Kidney tubule cell (primary cell): ENCODE measurements at places on chromosomes 7 and 10.

DNA sequence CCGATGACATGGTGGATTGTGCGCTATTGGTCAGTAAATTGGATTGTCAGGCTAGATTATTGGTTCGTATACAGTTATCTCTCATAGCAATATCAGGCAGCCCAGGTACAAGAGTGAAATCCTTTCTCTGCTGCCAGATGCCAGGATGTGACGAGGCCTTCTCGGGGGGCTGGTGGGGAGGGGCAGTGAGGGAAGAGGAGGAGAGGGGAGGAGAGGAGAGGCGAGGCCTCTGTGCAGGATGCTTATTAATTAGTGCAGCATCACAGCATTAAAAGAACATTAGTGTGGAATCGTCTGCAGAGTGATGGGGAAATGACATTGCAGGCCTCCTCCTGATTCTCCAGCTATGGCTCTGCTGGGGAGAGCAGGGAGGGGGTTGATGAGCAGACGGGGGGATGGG lies 30.5 kb upstream of the SLF2 start:
- no peak for DNase-seq

DNA sequence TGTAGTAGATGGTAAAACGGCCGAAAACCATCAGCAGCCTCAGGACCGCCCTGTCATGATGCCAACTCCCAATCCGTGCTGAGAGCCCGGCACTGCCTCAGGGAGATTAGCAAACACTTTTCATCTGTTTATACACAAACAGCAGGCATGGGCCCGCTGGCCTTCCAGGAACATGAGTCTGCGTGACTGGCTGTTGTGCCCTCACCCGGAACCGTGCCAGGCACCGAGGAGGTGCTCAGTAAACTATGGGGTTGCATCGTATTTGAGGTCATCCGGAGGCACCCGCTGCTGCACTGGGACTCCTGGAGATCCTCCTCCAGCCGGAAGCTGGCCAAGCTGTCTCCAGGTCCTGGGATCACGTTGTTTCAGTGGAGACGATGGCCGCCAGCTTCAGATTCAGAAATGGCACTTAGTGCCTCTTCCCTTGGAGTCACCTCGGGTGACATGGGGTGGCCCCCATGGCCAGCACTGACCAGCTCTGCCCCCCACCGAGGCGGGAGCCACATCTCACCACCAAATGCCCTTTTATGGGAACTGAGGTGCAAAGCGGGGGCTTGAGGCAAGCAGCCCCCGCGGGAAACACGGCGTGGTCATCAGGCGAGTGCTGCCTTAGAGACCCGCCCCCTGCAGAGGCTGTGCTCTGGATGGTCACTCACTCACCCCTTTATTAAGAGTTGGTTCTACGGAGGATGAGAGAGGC lies 585.9 kb downstream of the PTPRN2 start:
- DNase-seq, result no peak

- no peak for DNase-seq
Measured at GRCh38 chr10:104515678-104516199, 125.4 kb upstream of the SORCS3 start.

- no peak for DNase-seq
Measured at GRCh38 chr10:124002391-124003069, 90.9 kb downstream of the CHST15 start.

- DNase-seq, result no peak
Measured at GRCh38 chr7:150447966-150448788, 2.3 kb upstream of the GIMAP8 start.

DNA sequence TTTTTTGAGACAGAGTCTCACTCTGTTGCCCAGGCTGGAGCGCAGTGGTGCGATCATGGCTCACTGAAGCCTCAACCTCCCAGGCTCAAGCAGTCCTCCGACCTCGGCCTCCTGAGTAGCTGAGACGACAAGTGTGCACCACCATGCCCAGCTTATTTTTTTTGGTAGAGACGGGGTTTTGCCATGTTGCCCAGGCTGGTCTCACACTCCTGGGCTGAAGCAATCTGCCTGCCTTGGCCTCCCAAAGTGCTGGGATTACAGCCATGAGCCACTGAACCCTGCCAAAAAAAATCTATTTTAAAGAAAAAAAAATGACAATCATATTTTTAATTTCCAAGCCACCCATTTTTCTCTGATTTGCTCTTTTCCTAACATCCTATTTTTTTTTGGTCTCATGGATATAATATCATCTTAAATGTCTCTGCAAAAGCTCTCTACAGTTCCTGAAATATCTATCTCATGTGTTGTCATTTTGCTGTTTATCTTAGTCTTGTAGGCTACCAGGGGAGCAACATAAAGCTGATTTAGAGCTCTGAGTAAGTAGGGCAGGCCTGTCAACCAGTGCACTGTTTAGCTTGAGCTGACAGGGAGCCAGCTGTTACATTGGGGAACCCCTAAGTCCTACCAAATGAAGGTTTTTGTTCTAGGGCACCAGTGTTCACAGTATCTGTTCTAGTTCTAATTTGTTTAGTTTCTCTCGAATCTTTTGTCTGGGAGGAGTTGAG lies 29.9 kb upstream of the HBP1 start:
- no peak for DNase-seq

- DNase-seq, result no peak
Measured at GRCh38 chr10:9885761-9886160, 1131.9 kb upstream of the CELF2 start.

DNA sequence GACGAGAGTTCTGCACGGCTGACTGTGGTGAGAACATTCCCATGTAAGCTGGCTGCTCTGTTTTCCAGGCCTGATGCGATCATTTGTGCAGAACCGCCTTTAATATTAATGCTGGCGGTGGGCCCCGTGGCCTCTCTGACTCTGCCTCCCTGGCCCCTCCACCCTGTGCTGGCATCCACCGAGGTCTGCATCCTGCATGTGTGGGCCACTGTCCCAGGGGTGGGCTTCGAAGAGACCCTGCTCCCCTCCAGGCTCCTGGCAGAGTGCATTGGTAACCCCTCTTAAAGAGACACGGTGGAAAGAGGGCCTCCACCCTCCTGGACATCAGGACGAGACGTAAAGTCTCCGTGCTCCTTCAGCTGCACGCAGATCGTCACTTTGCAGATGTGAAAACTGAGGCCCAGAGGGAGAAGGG lies 67.3 kb upstream of the FAM20C start:
- no peak for DNase-seq

DNA sequence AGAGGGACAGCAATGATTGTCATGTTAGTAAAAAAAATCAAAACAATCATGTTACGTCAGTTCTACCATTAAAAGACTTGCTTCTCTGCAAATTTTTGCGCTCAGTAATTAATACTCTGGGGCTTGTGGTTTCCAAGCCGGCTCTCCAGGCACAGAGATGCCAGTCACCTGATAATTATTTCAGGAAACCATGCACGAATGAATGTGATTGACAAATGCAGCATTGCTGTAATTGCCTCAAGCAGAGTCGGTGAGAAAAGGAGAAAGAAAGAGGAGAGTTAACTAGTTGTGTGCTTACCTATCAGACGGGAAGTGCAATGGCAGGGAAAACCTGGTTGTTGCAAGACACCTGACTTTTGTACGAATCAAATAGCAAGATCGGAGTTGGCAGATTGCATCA lies 609.8 kb upstream of the MKI67 start:
- DNase-seq, result no peak

DNA sequence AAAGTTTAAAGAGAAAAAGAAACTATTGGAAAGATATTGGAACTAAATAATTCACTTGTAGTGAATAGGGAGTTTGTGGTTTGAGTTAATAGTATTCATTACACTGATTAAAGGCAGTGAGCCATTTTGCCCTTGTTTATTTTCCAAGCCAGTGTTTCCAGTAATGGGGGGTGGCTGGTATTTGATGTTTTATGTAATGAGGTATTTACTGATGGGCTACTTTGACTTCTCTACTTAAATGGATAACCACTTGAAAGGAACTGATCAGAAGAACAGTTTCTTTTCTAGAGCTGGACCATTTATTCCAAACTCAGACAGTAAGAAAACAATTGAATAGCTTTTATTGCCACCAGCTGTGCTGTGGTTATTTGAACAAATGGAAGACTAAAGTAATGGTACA lies 227.0 kb upstream of the HDAC9 start:
- DNase-seq, result no peak

DNA sequence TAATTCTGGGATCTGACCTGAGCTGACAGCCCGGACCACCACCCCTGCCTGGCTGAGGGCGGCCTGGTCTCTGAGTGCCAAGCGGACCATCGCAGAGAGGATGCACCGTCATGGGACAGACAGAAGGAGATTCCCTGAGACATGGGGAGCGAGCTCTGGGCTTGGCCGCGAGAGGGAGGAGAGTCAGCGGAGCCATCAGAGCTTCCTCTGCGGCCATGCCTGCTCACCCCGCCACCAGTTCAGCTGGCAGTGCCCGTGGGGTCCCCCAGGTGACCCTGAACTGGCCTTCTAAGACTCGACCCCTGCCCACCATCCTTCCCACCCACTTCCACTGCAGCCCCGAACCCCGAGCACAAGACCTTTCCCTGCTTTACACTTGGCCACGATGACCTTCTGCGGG lies 152.8 kb downstream of the TCERG1L start:
- no peak for DNase-seq

DNA sequence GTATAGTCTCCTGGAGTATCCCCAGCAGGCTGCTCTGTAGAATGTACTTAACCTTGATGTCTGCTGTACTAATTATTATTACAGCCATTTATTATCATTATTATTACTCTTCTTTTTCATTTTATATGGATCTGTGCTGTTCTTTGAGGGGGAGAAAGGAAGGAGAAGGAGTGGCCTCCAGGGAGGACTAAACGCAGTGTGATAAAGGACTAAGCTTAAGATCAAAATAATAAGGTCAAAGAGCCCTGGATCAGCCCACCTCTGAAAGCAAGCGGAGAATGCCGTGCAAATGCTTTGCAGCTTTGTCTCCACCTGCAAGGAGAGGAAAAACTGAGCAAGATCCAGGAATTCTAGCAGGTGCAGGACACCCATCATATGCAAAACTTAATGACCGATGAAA lies 65.3 kb downstream of the RELN start:
- DNase-seq, result no peak

DNA sequence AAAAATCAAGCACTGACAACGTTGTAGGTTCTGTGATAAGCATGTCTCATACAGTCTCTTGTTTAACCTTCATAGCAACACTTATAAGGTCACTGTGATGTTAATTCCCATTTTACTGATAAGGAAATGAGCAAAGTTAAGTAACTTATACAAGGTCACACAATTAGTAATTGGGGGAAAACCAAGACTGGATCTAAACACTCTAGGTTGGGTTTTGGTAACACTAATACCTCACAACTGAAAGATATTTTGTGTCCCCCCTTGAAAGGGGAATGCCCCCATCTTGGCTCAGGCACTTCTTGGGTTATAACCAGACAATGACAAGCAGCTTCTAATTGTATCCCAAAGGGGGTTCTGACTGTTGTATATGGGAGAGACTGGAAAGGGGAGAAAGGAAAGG lies 36.0 kb upstream of the ABCB4 start:
- DNase-seq, result no peak

GRCh38 chr10:98312822-98313221 lies 44.8 kb upstream of the LOXL4 start:
- no peak for DNase-seq

GRCh38 chr10:88546497-88546896 lies 36.6 kb downstream of the RNLS start:
- DNase-seq, result no peak

DNA sequence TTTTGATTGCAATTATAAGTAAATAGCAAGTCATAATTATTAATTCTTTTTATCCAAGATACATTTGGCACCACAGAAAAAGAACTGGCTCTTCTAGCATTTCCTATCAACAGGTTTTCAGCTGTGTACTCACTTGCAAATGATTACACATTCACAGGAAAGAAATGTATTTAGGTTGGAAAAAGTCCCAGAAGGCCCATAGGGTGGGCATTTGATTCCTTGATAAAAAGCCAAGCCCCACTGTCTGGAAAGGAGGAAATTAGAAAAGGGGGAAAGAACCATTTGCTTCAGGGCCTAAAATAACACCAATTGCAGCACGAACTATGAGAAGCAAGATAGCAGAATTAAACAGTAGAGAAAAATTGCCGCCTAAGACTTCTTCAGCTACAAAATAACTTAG lies 80.8 kb upstream of the COL1A2 start:
- no peak for DNase-seq

- no peak for DNase-seq
Measured at GRCh38 chr10:101061624-101062231, at the start of gene KAZALD1. Gene KAZALD1, plus strand, starts transcription at chr10:101061989. Its CDS starts 604 bp downstream, at chr10:101062593.

- no peak for DNase-seq
Measured at GRCh38 chr10:12832096-12832495, 169.4 kb downstream of the CCDC3 start.

DNA sequence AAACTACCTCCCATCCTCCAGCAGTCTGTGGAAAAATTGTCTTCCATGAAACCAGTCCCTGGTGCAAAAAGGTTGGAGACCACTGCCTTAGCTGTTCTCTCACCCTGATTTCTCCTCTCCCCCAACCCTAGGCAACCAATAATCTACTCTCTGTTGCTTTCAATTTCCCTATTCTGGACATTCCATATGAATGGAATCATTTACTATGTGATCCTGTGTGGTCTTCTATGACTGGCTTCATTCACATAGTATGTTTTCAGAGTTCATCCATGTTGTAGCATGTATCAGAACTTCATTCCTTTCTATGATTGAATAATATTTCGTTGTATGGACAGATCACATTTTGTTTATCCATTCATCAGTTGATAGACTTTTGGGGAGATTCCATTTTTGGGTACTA lies 38.3 kb upstream of the DLG5 start:
- DNase-seq, result no peak

- DNase-seq, result peak; percentile 39
Measured at GRCh38 chr10:60821656-60822055, 43.4 kb downstream of the CDK1 start.

GRCh38 chr10:70265032-70265689 lies 18.6 kb downstream of the NPFFR1 start:
- DNase-seq, result peak; percentile 33

- DNase-seq, result peak; percentile 68
Measured at GRCh38 chr7:40306596-40306995, 171.8 kb downstream of the SUGCT start.

DNA sequence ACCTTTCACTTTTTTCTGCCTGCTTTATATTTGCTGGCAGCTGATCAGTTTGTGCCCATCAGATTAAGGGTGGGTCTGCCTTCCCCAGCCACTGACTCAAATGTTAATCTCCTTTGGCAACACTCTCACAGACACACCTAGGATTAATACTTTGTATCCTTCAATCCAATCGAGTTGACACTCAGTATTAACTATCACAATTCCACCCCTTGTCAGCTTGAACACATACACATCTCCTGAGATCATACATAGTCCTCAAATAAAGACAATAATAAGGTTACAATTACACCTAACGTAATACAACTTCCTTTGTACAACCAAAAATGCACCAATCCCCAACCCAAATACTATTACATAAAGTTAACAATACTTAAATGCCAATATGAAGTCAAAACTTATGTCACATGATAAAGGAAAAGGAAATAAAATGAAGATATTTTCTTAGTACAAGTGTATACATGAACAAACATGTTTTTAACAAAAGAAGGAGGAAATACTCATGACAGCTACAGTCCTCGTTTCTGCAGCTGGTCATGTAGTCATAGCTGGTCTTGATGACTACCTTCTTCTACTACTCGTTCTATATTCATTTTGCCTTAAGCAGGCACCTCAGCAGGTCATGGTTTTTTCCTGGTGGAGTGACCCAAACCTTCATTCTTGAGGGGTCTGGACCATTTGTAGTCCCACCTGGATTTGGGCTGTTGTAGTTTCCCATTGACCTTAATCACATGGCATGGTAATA lies 96.7 kb upstream of the CABCOCO1 start:
- no peak for DNase-seq

GRCh38 chr7:77627309-77627676 lies 69.0 kb upstream of the RSBN1L start:
- DNase-seq, result no peak

- no peak for DNase-seq
Measured at GRCh38 chr7:116194115-116194514, 16.2 kb upstream of the TES start.

GRCh38 chr7:150404172-150404804 lies 25.2 kb downstream of the ZNF775 start:
- no peak for DNase-seq
